T-helper 17 cell (primary cell): ENCODE measurements at places on chromosomes 11 and 22.

GRCh38 chr11:1923201-1923956 lies 3.9 kb downstream of the TNNT3 start:
- DNase-seq, result no peak

DNA sequence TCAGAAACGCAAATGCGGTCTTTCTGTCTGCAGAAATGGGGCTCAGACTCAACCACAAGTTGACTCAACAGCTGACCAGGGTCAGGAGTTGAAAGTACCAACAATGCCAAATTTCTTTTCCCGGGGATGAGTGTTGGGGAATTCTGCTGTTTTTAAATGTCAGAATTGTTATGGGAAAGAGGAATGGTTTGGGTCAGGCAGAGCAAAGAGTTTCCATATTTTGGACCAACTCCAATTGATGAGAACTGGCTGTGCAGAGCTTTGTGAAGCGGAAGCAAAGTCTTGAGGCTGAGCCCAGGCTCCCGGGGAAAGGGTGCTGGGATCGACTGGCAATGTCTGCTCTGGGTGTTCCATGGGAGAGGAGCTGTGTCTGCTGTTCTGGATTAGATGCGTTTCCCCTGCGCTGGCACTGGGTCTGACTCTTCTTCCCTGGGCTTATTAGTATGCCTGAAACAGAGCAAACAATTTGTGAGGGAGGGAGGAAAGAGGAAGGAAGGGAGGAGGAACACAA lies 36.2 kb downstream of the TXN2 start:
- no peak for DNase-seq

DNA sequence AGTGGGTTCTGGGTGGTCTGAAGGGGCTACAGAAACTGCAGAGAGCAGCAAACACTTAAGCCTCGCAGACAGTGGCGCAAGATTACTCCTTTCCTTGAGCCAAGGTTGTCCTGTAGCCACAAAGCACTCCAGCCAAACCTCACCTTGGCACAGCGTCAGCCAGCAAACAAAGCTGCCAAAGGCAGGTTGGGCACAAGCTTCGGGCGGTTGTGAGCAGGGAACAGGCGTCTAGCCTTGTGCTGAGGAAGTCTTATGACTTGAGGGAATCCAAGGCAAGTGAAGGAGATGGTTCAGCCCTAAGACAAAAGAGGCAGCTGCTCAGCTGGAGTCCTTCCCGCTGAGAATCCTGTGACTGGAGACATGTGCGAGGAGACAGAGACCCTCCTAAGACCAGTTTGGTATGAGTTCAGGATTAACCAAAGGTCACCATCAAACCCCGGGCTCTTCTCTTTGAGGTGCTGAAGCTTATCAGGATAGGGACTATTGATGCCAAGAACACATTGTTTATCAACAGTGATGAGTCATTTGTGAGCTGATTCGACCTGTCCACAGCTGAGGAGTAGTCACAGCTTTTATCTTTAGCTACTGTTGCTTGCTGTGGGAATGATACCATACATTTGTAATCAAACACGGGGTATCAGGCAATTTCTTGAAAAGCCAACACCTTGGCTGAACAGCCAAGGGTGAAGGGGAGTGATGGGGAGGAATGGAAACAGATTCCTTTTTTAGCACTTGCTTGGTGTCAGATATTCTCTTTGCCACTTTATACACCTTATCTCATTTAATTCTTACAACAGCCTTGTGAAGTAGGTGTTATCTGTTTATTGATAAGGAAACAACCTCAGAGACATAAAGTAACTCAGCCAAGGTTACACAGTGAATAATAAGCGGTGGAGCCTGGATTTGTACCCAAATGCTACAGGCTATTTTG lies 4.6 kb downstream of the ADM start:
- DNase-seq, result no peak

- no peak for DNase-seq
Observed at GRCh38 chr11:22521226-22521625, 104.4 kb downstream of the FANCF start.

DNA sequence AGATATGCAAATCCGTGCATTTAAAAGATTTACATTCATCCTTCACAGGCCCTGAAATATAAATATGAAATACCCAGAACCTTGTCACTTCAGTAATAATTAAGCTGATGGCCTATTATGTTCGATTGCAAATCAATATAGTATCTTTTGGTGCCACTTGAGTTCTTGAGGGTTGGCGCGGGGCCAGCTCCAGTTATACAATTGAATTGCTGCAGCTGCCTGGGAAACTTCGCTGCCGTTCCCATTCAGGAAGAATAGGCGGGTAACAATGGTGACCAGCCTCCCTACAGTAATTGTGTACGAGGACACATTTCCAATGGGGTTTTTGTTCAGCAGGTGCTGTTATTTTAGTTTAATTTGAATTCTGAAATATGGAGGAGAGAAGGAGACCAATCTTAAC lies 451.2 kb downstream of the INSC start:
- DNase-seq, result no peak

DNA sequence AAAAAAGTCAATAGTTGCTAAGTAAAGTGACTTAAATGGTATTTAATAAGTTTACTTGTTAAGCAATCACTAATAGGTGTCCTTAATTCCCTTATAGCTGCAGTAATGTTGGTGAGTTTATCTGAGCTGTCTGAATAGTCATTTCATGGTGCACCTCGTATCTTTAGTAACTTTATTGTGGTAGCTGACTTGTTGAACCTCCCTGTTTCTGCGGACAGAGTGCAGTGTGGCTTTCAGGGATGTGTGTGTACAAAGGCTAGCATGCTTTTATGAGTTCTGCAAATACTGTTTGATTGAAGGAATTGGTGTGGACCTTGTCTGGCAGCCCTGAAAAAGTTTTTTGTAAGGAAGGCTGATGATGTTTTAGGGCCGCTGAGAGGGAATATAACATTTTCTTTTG lies 2.6 kb downstream of the ZNRF3 start:
- DNase-seq, result no peak

GRCh38 chr11:93075782-93076181 lies 106.3 kb downstream of the MTNR1B start:
- no peak for DNase-seq

- no peak for DNase-seq
Observed at GRCh38 chr11:80136991-80137390, 696.2 kb upstream of the TENM4 start.

GRCh38 chr11:133833898-133834681 lies 11.2 kb downstream of the SPATA19 start:
- DNase-seq, result no peak

- no peak for DNase-seq
Observed at GRCh38 chr11:69087811-69088210, 39.1 kb downstream of the TPCN2 start.

GRCh38 chr11:61529537-61530225 lies 21.1 kb downstream of the LRRC10B start:
- no peak for DNase-seq

GRCh38 chr11:129287920-129288319 lies 87.7 kb upstream of the BARX2 start:
- no peak for DNase-seq

GRCh38 chr11:35313066-35313759 lies 106.1 kb downstream of the SLC1A2 start:
- no peak for DNase-seq

GRCh38 chr11:99241066-99241465 lies 220.3 kb downstream of the CNTN5 start:
- DNase-seq, result no peak

- no peak for DNase-seq
Observed at GRCh38 chr22:27100789-27101188, 443.4 kb downstream of the MIAT start.

- no peak for DNase-seq
Observed at GRCh38 chr11:114586797-114587196, 8.8 kb downstream of the NXPE4 start.

- no peak for DNase-seq
Observed at GRCh38 chr11:62153087-62153395, 29.2 kb downstream of the INCENP start.

DNA sequence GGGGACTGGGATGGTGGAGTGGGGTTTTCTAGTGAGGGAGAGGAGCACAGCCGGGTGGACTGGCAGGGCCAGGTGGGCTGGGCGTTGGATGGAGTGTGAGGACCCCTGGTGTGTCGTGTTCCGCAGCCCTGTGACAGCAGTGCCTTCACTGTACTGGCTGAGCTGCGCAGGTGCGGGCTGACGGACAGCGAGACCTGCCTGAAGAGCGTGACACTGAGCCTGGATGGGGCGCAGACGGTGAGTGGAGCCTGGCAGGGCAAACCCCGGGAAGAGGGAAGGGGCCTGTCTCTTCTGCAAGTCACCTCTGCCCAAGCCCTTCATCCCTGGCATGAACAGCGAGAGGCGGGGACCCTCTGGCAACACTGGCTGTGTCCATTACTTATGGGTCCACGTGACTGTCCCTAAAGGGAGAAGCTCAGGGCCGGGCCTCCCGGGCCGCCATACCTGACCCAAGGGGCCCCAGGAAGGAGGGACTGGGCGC lies 10.0 kb downstream of the MUC5AC start:
- DNase-seq, result no peak

DNA sequence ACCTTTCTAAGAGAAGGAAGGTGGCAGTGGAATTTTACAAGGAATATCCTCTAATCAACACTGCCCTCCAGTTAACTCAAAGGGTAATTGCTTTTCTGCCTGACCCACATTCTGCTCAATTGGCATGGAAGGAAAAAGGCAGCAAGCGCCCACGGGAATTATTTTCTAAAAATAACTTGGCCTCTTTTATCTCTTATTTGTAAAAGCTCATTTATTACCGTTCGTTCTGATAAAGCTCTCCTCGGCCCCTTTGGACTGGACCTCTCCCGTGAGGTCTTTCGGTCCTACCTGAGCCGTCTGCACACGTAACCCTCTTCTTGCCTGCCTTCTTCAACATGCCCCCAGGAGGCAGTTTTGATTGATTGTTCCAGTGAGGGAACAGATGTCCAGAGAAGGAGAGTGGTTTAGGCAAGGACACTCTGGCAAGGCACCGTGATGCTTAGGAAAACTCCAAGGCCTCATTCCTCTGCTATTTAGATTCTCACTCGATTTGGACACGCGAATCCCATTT lies 53.2 kb upstream of the CRTAM start:
- no peak for DNase-seq

- no peak for DNase-seq
Observed at GRCh38 chr11:64814712-64815187, 4.4 kb upstream of the MEN1 start.

DNA sequence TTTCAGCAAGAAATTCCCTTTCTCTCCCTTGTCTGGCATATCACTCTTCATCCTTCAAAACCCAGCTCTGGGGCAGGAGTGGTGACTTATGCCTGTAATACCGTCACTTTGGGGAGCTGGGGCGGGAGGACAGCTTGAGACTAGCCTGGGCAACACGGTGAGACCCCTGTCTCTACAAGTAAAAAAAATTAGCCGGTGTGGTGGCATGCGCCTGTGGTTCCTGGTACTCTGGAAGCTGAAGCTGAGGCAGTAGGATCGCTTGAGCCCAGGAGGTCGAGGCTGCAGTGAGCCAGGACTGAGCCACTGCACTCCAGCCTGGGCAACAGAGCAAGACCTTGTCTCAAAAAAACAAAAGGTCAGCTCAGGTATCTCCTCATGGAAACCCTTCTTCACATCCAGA lies 1.4 kb upstream of the RCE1 start:
- DNase-seq, result no peak

DNA sequence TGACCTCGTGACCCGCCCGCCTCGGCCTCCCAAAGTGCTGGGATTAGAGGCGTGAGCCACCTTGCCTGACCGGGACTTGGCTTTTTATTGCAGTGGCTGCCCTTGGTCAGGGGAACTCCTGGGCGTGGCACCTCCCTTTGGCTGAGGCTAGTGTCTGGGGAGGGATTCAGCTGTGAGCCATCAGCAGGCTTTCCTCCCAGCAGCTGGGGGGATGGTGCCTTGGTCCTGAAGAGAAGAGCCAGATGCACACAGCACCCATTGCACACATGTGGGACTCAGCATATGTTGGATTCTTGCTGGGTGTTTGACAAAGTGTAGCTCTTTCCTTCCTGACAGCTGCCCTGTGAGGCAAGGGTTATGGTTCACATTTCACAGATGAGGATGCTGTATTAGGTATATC lies 8.4 kb downstream of the CYTH4 start:
- no peak for DNase-seq

DNA sequence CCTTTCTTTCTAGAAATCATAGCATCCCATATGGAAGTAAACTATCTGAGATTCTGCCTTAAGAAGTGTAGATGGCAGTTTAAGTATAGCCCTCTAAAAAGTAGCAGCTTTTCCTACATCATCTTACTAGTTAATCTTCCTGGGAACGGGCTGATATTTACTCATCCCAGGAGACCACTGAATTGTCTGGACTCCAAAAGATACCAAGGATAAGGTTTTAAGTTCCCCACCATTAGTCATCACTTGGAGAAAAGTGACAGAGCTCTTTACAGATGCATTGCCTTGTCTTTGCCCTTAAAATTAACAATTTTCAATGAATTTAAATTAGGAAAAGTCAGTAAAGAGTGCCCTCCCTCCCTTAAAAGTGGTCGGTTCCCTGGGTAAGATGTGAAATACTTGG lies 129.5 kb downstream of the MAML2 start:
- no peak for DNase-seq

DNA sequence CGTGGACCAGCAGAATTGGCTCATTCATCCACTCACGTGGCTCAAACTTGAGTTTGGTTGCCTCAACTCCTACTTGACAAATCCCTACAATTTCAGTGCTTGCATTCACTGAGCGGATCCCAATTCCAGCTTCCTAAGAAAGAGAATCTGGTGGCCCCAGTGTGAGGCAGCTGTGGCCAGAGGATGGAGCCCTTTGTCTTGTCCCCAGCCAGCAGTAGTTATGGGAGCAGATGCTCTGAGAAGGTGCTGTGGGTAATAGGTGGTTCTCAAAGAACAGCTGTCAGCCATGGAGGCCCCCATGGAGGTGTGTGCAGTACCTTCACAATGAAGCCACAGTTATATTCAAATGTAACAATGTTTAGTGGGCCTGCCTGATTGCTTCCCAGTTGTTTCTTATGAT lies 39.3 kb downstream of the KREMEN1 start:
- no peak for DNase-seq

DNA sequence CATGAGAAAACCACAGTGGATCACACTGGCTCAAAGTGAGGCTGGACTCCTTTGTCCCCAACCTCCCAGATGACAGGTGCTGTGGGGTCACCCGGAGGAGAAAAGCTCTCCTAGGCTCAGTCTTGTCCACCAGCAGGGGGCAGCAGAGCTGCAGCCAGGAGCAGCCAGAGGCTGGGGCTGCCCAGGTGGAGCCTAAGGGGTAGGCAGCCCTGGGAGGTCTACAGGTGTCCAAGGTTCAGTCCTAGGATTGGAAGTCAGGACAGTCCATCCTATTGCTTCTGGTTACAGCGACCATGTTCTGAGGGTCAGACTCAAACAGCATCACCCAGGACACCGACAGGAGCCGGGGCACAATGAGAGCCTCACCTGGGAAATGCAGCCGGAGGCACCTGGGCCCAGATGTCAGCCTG lies 77.6 kb upstream of the IGLL5 start:
- DNase-seq, result peak; percentile 76

GRCh38 chr11:8584082-8584481 lies 9.9 kb downstream of the STK33 start:
- no peak for DNase-seq

- DNase-seq, result no peak
Observed at GRCh38 chr11:64712430-64713015, 10.5 kb downstream of the NRXN2 start.

DNA sequence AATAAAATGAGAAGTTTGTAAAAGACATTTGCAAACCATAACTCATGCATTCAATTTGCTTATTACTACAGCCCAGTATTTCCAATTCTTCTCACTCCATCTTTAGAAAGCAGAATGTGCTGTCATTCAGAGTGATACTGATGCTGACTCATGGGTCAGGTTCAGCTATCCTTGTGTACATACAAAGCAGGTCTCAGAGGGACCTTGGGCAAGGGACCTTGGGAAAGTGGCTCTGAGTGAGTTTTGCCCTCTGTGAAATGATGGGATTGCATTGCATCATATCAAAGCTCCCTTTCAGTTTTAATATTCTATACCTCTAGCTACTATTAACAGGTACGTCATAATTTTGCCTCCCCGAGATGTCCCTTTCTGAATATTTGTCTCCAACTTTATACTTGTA lies 848.7 kb downstream of the OPCML start:
- DNase-seq, result no peak
